SJSA1 (cell line): ENCODE measurements at places on chromosomes 7 and 10.

DNA sequence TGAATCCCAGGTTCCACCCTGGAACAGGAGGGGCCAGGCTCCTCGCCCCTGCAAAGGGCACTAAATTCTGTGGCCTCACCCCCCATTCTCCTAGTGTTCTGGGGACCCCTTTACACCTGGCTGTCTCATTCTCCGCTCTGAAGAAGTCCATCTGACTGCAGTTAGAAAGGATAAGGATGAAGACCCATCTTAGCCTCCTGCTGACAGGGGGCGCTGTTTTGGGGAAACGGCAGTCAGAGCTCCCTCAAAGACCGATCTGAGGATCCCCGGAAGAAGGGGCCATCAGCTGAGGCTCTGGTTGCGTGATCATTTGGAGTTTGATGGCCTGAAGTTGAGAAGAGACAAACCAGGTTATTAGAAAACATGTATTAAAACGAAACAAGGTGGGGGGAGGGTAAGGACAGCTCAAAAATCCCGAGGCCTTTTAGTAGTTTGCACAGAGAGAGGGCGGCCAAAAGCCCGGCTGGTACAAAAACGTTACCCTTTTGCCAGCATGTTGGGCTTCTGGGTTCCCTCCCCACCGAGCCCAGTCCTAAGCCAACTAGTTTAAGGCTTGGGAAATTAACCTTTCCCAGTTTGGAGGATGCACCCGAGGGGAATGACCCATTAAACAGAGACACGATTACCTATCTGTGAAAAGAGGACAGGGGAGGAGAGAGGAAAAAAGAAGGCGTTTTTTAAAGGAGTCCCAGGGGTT lies 102.8 kb downstream of the CHN2 start:
- DNase-seq, result no peak

DNA sequence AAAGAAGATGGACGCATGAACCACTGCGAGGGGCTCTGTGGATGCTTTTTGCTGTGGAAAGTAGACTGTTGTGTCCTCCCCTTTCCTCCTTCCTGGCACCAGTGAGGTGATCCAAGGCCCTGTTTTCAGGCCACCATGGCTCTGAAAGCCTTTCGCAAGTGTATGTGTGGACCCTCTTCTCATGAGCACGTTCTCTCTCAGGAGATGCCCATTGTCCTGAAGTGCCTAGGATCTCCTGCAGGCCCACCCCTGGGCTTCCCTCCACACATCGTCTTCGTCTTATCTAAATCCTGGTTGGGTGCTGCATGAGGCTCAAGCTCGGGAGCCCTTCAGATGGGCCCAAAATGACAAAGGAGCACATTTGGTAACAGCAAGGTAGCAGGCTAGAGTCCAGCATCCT lies 188.2 kb downstream of the PTPN20 start:
- DNase-seq, result no peak

- DNase-seq, result no peak
Observed at GRCh38 chr10:66642217-66642616, 283.6 kb upstream of the LRRTM3 start.

GRCh38 chr7:28919510-28919909 lies 38.6 kb downstream of the TRIL start:
- no peak for DNase-seq

GRCh38 chr10:11719496-11720259 lies 22.5 kb upstream of the ECHDC3 start:
- DNase-seq, result no peak

- DNase-seq, result no peak
Observed at GRCh38 chr10:56222237-56222636, 138.8 kb downstream of the ZWINT start.

DNA sequence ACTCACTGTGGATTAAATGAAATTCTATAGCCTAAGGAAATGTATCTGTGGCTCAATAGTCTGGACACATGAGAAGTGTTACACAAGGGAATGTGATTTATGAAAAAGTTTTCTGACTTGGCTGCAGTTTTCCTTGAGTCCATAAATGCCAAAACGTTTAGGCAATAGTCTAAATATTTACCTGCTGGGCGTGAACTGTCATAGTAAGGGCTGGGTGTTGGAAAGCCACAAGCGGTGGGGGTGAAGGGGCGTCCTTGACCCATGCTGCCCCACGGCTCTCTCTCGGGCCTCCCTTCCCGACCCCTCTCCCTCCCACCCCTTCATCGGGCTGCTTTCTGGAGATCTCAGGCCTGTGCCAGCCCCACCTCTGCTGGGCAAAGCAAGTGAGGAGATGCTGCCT lies 223.7 kb downstream of the BUB3 start:
- DNase-seq, result no peak

- DNase-seq, result no peak
Observed at GRCh38 chr10:69172241-69172982, 7.6 kb upstream of the SUPV3L1 start.

DNA sequence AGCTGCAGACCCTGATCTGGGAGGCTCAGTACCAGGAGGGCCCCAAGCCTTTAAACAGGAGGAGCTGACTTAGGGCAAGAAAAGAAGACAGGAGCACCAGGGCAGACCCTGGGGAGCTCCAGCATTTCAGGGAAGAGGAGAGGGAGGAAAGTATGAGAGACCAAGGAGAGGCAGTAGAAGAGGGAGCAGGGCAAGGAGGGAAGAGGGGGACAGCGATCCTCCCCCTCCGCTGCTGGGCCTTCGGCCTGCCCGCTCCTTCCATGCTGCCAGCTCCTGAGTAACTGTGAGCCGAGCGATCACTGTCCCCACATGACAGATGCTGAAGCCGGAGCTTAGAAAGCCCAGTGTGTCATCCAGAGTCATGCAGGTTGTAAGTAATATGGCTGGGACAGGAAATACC lies 65.9 kb downstream of the ALOX5 start:
- no peak for DNase-seq

DNA sequence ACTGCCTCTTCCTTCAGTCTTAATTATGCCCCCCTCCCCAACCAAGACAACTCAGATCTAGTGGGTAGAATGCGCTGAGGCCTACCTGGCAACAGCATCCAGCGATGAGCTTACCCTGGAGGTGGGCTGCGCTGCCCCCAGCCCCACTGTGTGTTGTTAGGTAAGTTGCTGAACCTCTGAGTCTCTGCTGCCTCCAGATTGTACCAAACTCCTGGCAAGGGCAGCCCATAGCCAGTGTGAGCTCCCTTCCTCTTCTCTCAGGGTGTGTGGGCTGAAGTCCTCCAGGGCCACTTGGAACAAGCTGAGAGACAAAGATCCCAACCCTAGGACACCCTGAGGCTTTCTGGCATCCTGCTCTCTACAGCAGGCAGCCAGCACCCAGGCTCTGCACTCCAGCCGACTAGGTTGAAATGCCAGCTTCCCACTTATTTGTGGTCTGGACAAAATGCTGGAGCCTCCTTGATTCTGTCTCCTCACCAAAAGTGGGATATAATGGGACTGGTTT lies 135.3 kb downstream of the ARHGAP22 start:
- peak; percentile 28 for DNase-seq

DNA sequence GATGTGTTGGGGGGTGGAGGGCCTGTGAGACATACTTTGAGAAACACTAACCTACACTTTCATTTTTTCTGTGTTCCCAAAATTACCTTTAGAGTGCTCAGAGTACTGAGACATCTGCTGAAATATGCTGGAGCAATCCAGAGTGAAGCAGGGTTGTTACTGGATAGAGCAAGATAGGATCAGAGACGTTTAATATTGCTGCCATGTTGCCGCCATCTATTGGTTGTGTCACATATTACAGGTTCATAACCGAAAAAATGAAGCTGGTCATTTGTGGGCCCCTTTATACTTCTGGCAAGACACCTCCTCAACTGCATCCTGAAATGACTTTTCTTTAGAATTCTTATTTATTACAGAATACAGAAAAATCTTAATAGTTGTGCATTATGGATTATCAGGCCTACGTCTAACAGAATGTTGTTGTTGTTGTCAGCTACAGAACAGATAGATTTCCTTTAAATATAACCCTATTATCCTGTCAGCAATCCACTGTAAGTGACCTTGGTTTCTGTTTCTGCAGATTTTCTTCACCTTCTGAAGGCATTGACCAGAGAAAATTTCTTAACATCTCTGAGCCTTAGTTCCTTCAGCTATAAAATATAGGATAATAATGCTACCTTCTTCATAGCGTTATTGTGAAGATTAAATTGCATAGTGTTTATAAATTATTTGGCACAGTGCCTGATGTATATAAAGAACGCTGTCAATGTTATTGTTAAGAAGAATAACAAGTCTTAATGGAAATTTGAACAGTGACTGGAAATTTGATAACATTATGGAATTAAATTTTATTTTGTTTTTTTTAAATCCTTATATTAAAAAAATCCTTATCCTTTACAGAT lies 16.2 kb upstream of the DLD start:
- peak; percentile 52 for DNase-seq

DNA sequence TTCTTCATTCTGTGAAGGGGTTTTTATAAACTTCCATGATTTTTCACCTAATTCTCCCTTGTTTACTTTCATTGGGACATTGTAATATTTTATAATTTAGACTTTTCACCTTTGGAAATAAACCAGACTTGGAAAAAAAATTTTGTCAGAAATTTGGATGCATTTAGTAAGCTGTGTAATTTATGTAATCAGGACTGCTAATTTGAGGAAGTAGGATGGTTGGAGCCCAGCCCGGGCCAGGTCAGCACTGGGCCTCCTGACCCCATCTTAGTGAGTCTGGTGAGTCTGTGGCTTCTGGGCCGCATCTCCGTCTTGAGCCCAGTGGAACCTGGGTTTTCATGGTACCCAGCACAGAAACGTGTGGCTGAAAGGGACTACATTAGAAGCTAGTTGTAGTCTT lies 27.6 kb upstream of the ZNF32 start:
- no peak for DNase-seq

GRCh38 chr7:7641129-7641663 lies 644 bp downstream of the UMAD1 start:
- no peak for DNase-seq

DNA sequence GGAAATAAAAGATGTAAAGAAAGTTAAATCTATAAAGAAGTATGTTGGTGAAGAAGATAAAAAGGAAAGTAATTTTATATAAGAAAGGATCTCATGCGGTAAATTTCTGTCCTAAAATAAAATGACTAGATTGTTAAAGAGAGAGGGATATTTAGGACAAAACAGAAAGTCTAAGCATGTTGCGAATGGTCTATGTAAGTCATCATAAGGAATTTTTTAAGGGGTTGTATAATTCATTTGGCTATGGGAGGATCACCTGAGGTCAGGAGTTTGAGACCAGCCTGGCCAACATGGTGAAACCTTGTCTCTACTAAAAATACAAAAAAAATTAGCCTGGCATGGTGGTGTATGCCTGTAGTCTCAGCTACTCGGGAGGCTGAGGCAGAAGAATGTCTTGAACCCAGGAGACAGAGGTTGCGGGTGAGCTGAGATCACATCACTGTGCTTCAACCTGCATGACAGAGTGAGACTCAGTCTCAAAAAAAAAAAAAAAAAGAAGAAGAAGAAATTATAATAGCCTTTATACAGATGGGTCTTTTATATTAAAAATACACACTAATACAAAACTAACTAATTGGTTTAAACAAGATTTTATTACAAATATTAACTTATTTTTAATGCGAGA lies 294.3 kb downstream of the MAGI2 start:
- DNase-seq, result no peak

- DNase-seq, result no peak
Observed at GRCh38 chr10:105674448-105674847, 1033.4 kb downstream of the SORCS3 start.

DNA sequence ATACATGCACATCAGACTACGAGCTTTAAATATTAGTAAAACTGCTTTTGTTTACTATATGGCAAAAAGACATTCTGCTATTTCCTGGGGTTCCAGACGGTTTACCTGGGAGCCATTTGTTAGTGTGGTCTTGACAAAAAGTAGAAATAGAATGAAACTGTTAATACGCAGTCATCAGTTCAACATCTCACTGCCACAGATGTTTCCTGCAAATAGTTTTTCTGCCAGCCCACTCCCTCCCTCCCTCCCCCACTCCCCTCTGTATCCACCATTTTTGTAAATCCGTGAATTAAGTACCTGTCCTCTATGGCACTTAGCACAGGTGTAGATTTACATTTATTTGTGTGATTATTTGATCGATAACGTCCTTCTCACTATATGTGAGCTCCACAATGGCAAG lies 74.6 kb upstream of the TPK1 start:
- no peak for DNase-seq

- DNase-seq, result no peak
Observed at GRCh38 chr10:101770331-101771215, 5.3 kb downstream of the FGF8 start.

DNA sequence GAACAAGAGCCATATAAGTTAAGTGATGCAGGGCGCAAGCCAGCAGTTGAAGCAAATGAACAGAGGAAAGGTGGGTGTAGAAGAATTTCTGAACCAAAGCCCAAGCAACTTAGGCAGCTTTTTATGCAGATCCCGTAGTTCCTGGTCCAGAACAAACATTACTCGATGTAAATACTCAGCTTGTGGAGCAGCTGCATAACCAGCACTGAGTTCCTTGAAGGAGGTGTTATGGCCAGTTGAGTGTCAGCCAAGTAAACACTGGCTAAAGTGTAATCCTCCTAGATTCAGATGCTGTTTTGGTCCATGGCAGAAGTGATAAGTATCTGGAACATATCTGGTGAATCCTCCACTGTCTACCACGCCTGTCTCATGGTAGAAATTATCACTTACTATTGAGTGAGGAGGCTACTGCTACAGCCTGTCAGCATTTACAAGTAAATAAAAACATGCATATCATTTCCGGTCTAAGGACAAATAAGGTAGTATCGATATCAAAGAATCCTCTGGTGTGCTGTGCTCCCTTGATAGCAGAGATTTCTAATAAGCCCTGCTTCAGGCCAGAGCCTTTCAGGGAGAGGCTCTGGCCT lies 213.9 kb downstream of the DYNC1I1 start:
- no peak for DNase-seq

- DNase-seq, result no peak
Observed at GRCh38 chr7:120915314-120916105, 35.1 kb upstream of the ING3 start.

DNA sequence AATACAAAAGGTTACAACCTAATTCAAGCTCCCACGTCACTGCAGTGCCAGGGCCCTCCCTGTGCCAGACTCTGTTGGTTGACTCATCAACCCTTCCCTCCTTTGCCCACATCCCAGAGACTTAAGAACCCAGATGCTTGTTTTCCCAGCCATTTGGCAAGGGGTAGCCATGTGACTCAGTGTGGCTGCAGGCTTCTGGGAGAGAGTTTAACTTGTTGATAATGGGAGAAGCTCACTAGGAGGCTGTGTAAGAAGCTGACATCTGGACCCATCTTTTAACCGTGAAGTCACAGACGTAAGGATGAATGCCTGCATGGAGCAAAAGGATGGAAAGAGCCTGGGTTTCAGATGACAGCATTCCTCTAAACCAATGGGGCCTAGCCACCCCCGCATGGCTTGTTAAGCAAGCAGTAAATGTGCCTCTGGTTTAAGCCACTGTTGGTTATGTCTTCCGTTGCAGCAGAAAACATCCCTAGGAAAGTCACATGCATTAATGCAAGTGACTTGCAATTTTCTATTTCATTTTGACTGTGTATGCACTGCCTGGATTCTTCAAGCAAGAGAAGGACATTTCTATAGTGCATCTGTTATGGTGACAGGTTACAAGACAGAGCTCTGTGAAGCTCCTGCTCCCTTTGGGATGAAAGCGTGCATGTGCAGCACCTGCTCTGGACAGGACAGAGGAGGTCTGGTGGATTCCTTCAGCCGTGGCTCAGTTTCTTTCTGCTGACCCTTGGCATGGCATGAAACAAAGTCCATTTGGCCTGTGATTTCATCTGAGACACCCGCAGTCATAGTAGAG lies 57.5 kb upstream of the CREB5 start:
- DNase-seq, result peak; percentile 8

GRCh38 chr10:7000061-7000460 lies 410.8 kb downstream of the SFMBT2 start:
- DNase-seq, result no peak

- DNase-seq, result no peak
Observed at GRCh38 chr10:33460505-33461294, 126.2 kb upstream of the NRP1 start.

- DNase-seq, result no peak
Observed at GRCh38 chr7:26550492-26550891, 258.8 kb downstream of the SNX10 start.
